Neural progenitor cell (in vitro differentiated cells): ENCODE measurements at places on chromosomes 7 and 10.

- no peak for DNase-seq
These were observed 40.6 kb upstream of the PITRM1 start for GRCh38 chr10:3213208-3213607.

GRCh38 chr7:116443646-116444045, 55.9 kb upstream of the CAV2 start:
- DNase-seq = no peak

DNA sequence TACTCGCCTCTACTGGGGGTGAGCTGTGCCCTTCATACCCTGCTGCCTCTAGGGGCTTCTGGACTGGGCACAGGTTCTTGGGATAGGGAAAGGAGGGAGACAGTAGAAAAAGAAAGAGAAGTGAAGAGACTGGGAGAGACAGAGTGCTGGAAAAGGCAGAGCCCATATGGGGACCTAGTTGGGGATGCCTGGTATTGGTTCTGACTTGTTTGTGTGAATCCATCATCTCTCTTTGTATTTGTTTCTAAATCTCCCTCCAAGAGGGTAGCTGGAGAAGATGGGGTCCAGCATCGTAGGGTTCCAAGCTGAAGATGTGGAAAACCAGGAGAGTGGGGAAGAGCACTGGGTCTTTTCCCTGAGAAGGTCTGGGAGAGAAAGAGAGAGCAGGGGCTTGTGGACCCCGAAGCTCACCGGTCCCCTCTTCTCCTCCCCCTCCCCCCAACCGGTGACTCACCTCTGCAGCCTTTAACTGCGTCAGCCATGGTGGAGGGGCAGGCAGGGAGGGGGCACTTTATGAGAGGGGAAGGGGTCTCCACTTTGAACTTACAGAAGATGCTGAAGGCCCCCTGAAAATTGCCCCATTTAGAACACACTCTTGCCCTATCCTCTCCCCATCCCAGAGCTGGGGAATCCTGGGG, 3.2 kb upstream of the VGF start:
- DNase-seq = no peak

- peak; percentile 79 for DNase-seq
These were observed 537.1 kb upstream of the FOXK1 start for GRCh38 chr7:4144811-4145510.

- no peak for DNase-seq
These were observed 425.2 kb upstream of the VSTM2A start for GRCh38 chr7:54116956-54117355.

GRCh38 chr10:33709008-33709753, 374.7 kb upstream of the NRP1 start:
- no peak for DNase-seq

GRCh38 chr7:77697535-77697831, 1.2 kb downstream of the RSBN1L start:
- no peak for DNase-seq

DNA sequence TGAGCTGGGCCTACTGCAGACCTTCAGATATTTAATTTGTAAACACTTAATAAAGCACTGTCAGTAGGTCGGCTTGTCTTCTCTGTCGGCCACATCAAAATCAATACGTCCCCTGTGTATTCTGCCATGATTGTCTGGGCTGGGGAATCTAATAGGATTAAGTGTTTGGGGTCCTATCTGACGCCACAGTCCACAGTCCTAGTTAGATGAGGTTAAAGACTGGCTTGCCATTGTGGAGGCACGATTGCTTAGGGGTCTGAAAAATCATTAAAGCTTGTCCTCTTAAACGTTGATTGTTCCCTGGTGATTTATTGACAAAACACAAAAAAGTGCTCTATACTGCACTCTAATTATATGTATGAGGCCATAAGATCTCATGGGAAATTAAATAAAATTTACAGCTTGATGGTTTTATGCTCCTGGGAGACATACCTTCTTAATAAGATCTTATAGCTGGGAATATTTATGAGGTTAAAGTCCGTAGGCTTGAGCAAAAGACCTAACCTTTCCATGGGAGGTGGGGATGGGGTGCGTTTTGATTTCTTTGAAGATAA, 650.3 kb upstream of the GALNT17 start:
- no peak for DNase-seq

GRCh38 chr7:117158941-117159697, 163.7 kb downstream of the WNT2 start:
- DNase-seq = no peak

GRCh38 chr7:150448789-150449147, 1.7 kb upstream of the GIMAP8 start:
- DNase-seq = peak; percentile 82

DNA sequence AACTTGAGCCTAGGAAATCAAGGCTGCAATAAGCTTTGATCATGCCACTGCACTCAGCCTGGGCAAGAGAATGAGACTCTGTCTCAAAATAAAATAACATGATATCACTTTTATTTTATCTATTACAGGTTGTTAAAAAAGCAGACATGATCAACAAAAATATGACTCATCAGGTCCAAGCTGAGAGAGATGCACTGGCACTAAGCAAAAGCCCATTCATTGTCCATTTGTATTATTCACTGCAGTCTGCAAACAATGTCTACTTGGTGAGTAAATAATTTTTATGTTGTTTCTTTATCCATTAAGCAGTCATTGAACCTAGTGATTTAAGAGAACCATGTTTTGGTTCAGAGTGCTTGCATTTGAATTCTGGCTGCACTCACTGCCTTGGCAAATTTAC, 3.3 kb downstream of the MASTL start:
- no peak for DNase-seq

- no peak for DNase-seq
These were observed 579.9 kb downstream of the AUTS2 start for GRCh38 chr7:70178211-70178610.

DNA sequence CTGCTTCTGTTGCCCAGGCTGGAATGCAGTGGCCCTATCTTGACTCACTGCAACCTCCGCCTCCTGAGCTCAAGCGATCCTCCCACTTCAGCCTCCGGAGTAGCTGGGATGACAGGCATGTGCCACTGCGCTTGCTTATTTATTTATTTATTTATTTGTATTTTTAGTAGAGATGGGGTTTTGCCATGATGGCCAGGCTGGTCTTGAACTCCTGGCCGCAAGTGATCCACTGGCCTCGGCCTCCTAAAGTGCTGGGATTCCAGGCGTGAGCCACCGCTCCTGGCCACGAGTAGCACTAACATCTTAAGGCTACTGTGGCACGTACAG, 70.9 kb downstream of the CARD11 start:
- DNase-seq = no peak

DNA sequence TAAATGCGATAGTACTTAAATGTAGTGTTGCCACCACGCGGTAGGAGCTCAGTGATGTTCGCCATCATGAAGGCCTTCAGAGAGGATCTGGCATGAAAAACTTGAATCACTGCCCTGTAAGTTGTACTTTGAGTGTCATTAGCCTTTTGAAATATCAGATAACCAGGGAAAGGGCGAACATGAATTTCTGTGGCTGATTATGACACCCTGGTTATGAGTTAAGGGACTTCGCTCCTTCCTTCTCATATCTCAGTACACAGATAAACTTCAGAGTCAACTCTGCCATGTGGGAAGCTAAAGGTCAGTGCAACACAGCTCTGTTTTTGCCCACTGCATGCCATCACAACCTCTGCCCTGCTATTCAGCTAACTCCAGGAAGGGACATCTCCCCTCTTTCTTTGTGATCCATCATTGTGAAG, 8.9 kb upstream of the ACSL5 start:
- DNase-seq = no peak

DNA sequence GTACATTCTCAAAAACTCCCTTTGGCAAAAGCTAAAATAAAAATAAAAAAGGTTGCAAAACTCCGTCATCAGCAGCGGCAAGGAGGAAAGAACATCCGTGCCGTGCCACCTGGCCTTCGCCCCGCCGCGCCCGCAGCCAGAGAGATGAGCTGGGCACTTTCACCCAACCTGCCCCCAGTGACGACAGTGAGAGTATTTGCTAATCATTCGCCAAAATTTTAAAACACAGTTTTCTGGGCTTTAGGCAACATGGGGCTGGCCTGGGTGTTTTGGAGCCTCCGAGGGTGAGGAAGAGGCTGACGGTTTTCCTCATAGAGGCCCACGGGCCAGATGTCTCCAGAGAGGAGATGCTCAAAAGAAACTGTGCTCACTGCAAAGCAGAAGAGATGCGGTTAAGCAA, 128.2 kb downstream of the PRKAG2 start:
- DNase-seq = no peak

DNA sequence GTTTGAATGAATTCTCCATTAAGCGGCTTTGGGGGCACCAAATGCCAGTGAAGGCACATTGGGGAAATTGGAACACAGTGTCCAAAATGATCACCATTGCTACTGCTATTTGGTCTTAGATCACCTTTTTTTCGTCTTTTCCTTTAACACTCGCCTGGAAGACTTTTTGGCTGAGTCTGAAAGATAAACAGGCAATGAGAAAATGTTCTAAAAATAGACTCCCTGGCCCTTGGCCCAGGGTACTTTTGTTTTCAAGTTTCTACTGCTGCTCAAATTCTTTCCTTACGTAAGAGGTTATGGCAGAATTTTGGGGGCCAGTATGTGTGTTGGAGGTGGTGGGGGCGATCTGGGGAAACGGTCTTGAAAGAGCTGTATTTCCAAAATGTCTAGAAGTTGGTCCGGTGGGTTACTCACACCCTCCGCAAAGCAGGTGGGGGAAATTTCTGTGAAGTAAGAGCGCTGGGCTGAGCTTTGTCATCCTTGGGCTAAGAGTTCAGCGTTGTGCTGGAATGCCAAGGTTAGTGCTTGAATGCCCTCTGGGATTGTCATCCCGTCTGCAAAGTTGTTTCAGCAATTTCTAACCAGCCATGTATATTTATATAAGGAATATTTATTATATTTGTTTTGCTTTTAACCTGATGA, 1.3 kb upstream of the ITPRIP start:
- DNase-seq = no peak

DNA sequence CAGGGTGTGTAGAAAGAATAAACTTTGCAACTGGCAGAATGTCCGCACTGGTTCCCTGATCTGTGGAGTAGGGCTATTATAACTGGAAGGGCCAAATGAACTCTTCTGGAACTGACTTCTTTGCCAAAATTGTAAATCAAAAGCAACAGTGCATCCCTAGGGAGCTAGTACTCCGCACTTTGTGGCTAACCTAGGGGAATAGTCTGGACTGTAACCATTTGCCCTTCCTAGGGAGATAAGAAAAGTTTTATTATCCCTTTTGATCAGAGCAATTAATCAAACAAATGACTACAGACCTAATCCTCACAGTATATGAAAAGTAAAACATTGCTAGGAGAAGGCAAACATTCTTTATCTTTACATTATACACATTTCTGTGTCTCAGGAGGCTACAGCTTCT, 45.5 kb upstream of the STEAP1B start:
- DNase-seq = no peak

GRCh38 chr7:123782071-123782798, 33.4 kb upstream of the WASL start:
- DNase-seq = no peak

- DNase-seq = no peak
These were observed 219.5 kb upstream of the NRP1 start for GRCh38 chr10:33553748-33554571.

DNA sequence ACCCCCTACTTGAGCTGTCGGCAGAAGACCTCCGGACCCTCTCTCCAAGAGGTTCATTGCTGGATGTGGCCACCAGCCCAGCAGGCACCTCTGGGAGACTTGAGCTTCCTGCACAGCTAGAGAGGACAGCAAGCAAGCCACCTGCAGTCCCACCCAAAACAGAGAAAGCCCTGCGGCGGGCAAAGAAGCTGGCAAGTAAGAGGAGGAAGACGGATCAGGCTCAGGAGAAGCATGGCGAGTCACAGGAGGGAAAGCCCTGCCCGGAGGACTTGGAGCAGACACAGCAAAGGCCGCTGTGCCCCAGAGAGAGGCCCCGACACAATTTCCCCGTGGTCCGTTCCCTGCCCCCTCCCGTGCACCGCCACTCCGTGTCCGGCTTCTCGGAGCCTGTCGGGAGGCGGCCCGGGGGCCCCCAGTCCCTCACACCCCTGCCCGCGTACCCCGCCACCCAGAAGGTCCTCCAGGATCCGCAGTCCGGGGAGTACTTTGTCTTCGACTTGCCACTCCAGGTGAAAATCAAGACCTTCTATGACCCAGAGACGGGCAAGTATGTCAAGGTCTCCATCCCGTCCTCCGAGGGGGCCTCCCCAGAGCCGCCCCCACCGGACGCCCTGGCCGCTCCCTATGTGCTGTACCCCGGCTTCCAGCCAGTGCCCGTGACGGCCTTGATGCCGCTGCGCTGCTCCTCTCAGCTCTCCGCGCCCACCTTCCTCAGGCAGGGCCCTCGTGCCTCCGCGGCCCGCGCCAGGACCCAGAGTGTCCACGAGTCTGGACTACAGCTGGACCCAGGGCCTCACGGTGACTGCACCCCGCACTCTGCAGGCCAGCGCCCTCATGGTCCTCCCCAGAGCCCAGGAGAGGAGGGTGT, 27.2 kb downstream of the C10orf71 start:
- DNase-seq = no peak

GRCh38 chr10:93379731-93380575, 102.2 kb downstream of the MYOF start:
- DNase-seq = no peak

GRCh38 chr7:130273081-130273932, 6.6 kb downstream of the CPA2 start:
- peak; percentile 95 for DNase-seq

DNA sequence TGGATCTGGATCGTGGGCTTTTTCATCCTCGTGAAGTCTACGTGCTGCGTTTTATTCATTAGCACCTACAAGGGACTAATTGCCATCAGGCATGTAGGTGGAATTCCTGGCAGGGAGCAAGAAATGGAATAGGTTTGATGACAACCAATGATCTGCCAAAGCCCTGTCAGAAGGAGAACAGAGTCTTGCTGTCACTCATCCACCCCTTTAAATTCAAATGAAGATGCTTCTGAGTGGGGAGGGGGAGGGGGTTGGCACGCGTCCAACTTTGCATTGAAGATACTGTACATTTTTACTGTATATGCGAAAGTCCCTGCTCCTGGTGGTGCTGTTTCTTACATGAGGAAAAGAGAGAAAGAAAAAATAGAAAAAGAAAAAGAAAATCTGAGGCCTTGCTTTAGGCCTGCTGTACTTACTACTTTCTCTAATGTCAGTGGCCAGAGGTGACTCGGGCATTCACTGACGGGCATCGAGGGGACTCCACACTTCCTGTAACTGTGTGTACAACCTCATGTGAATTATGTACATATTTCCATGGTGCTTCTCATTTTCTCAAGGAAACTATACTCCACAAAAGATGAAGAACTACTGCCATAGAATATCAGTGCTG, 569.1 kb downstream of the INHBA start:
- no peak for DNase-seq

- DNase-seq = no peak
These were observed 99.7 kb upstream of the CCDC6 start for GRCh38 chr10:60006062-60006461.

- DNase-seq = no peak
These were observed 612.9 kb downstream of the DNAJB6 start for GRCh38 chr7:157949711-157950110.

DNA sequence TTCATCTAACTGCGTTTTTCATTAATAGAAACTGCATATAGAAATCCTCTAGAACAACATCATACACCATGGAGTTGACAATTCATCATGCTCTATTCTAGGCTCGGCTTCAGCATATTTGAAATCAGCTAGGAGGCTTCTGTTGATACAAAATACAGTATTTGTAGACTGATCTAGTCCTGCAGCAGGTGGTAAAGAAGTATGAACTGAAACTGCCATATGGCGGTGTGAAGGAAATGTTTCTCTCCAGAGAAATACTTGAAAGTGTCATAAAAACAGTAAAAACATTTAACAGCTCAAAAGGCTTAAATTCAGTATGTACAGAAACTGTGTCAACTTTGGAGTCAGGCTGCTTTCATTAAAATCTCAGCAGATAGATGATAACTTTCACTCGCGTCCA, 32.0 kb upstream of the MYO3A start:
- DNase-seq = no peak
